Spinal cord (tissue), 10 donors: ENCODE measurements at places on chromosomes 11 and 22. TPM values are rescaled to one million over a fixed set of nuclear protein-coding genes. Genes with fewer than 3 reads are reported as not detected.

- H3K27me3 ChIP-seq, result peaks cover 87% of the 10 kb centered on the region
- peaks cover 38% of the 10 kb centered on the region for H3K4me1 ChIP-seq
- no peak overlapping the region for H3K27ac ChIP-seq
- peak; percentile 37 for DNase-seq
- peak overlapping the region; percentile 12 for H3K4me3 ChIP-seq
These were observed 1.3 kb upstream of the BARX2 start for GRCh38 chr11:129374081-129374992.

GRCh38 chr11:28981381-28981780 lies 873.2 kb downstream of the METTL15 start:
- H3K27ac ChIP-seq, result no peak overlapping the region
- DNase-seq, result no peak
- no peaks in the 10 kb centered on the region for H3K4me1 ChIP-seq
- no peaks in the 10 kb centered on the region for H3K36me3 ChIP-seq
- no peaks in the 10 kb centered on the region for H3K27me3 ChIP-seq

- peaks cover 6% of the 10 kb centered on the region for H3K4me1 ChIP-seq
- no peak overlapping the region for H3K27ac ChIP-seq
- H3K36me3 ChIP-seq, result no peaks in the 10 kb centered on the region
- H3K27me3 ChIP-seq, result no peaks in the 10 kb centered on the region
- DNase-seq, result peak; percentile 20
- no peak overlapping the region for H3K4me3 ChIP-seq
These were observed 237.3 kb downstream of the BRD1 start for GRCh38 chr22:49590381-49590780.

- no peak for DNase-seq
- H3K36me3 ChIP-seq, result peaks cover 5% of the 10 kb centered on the region
- no peaks in the 10 kb centered on the region for H3K27me3 ChIP-seq
- peaks cover 7% of the 10 kb centered on the region for H3K4me1 ChIP-seq
These were observed 216.3 kb upstream of the SYN3 start for GRCh38 chr22:33274214-33275072.

DNA sequence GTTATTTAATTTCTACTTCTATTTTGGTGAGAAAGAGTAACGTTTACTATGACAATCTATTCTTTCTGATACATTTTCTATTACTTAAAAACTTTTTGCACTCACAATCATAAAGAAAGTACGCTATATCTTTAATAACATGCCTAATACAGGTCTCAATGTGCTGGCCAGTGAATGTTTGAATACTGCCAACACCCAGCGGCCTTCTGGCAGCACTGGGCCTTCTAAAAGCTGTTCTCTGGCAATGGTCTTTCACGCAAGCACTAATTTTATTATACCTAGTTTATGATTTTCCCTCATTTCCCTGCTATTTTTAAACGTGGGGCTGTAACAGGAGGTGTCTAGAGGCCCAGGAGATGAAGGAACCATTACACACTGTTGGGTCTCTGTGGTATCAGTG lies 349.8 kb upstream of the PITPNB start:
- no peak overlapping the region for H3K27ac ChIP-seq
- no peak for DNase-seq
- H3K4me1 ChIP-seq, result peaks cover 3% of the 10 kb centered on the region

DNA sequence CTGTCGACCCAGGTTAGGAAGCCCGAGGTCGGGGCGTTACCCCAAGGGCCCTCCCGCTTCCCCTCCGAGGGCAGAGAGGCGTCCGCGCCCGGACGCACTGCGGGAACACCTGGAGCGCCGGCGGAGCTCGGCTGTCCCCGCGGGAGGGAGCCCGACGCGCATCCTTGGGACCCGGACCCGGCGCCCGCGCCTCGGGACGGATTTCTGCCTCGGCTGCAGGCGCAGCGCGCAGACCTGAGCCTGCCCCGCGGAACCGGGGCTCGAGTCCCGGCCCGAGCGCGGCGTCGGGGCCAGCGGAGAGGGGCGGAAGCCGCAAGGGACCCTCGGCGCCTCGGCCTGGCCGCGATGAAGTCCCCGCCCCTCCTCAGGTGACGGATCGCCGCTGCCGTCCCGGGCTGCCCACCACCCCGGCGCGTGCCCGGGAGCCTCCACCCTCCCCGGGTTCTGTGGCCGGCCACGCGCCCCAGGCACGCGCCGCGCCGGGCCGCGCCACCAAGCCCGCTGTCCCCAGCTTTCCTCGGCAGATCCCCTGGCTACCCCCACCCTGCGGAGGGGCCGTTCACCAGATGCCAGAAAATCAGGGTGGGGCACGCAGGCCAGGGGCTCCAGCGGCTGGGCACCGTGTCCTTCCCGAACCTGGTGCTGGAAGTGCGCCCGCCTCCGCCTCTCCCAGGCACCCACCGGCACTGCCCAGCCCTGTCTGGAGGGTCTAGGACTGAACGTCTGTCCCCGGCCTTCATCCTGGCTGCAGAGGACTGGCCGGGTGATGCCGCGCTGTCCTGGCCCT lies 410 bp downstream of the GLB1L3 start:
- peaks cover 66% of the 10 kb centered on the region for H3K27me3 ChIP-seq
- H3K4me3 ChIP-seq, result no peak overlapping the region
- DNase-seq, result no peak
- H3K27ac ChIP-seq, result no peak overlapping the region
- peaks cover 20% of the 10 kb centered on the region for H3K4me1 ChIP-seq

DNA sequence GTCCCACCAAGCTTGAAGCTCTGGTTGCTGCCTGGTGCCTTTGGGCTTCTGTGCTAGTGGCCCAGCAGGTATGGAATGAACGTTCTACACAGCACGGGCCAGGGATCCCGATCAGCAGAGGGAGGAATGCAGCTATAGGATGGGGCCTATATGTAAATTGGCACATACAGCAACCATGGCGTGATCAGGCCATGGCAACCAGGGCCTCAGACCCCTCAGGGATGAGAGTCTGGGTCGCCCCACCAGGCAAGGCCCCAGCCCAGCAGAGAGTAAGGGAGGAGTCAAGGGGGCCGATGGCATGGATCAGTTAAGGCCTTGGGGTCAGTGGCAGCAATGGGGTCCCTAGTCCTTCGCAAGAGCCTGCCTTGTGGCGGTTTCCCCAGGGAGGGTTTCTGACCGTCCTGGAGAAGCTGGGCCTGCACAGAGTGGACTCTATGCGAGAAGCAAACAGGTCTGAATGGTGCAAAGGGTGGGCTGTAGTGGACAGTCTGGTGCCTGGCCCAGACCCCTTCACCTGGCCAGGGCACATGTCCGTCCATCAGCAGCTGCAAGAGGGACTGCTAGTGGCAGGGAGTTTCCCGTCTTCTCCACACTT lies 98.6 kb downstream of the RPS6KA4 start:
- no peaks in the 10 kb centered on the region for H3K27me3 ChIP-seq
- H3K4me1 ChIP-seq, result no peaks in the 10 kb centered on the region
- no peak for DNase-seq
- no peak overlapping the region for H3K4me3 ChIP-seq

DNA sequence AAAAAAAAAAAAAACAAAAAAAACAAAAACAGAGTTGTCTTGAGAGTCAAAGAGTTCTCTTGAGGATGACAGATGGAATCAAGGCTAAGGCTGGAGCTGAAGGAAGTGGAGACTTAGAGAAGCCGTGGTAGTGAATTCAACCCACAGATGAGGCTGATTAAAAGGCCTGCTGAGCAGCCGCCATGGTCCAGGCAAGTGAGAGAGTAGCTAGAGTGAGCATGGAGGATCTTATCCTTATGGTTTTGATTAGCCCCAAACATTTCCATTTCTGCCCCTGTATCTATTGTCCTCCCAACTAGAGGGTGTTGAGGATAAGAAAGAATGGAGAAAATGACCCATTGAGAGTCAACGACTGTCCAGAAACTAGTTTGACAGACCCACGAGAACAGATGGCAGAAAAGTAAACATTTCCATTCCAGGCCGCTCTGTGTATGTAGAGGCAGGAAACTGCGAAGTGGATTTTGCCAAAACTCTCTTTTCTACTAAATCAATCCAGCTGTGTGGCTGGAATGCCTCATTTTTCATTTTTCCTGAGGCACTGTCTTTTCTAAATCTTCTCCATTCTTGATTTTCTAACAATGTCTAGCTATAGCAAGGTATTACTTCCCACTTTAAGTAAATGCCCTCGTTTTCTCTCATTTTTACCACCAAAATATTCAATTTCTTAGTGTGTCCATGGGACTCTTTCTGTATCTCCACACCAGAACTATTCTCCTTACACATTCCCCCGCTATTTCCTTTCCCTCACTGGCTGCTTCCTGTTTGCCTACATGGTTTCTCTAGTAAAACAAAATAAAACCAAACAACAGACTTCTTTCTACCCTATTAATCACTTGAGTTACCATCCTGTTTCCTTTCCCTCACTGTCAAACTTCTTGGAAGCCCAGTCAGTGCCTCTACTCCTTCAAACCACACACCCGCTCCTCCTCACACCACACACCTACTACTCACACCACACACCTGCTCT lies 5.4 kb upstream of the MMP8 start:
- no peak for DNase-seq
- no peaks in the 10 kb centered on the region for H3K4me1 ChIP-seq
- H3K36me3 ChIP-seq, result no peaks in the 10 kb centered on the region
- H3K4me3 ChIP-seq, result no peak overlapping the region
- H3K27ac ChIP-seq, result no peak overlapping the region
- no peaks in the 10 kb centered on the region for H3K27me3 ChIP-seq

- no peak for DNase-seq
- H3K27ac ChIP-seq, result no peak overlapping the region
- H3K36me3 ChIP-seq, result no peaks in the 10 kb centered on the region
- H3K4me1 ChIP-seq, result peaks cover 60% of the 10 kb centered on the region
- peak overlapping the region; percentile 51 for H3K4me3 ChIP-seq
These were observed 537 bp downstream of the SCN4B start for GRCh38 chr11:118152020-118152551.

GRCh38 chr11:120017582-120018150 lies 120.2 kb downstream of the TRIM29 start:
- no peaks in the 10 kb centered on the region for H3K36me3 ChIP-seq
- no peak overlapping the region for H3K4me3 ChIP-seq
- H3K27ac ChIP-seq, result no peak overlapping the region
- H3K4me1 ChIP-seq, result peaks cover 12% of the 10 kb centered on the region

DNA sequence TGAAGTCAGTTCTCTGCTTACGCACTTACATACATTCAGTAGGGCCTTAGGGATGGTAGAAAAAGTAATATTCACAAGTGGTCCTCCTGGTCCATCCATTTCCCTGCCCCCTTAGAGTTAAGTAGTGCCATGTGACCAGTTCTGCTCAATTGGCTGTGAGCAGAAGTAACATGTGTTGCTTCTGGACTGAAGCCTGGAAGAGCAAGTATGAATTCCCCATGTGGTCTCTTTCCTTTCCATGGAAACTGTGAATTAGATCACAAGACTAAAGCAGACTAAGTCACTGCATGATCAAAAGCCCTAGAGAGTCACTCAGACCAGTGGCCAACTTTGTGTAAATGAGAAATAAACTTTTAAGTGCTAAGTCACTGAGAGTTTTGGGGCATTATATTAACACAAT lies 341.7 kb upstream of the CADM1 start:
- DNase-seq, result no peak
- H3K27me3 ChIP-seq, result no peaks in the 10 kb centered on the region
- no peak overlapping the region for H3K27ac ChIP-seq
- H3K4me1 ChIP-seq, result no peaks in the 10 kb centered on the region

DNA sequence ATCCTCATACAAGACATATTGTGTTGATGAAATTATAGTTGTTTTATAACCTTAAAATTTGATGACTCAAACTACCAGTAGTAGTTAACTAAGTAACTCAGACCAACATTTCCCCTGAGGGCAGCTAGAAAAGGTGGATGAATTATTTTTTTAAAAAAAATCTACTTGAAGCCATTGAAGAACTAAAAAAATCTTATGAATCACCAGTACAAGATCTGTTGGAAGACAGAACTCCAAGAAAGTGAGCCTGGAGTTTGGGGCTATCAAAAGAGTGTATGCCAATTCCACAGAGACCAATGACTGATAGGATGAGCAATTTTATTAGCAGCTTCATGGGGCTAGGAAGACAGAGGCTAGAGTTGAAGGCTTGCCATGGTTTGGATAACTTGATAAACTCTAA lies 72.4 kb downstream of the CYP2R1 start:
- H3K36me3 ChIP-seq, result peaks cover 4% of the 10 kb centered on the region
- H3K4me1 ChIP-seq, result no peaks in the 10 kb centered on the region
- H3K27me3 ChIP-seq, result no peaks in the 10 kb centered on the region
- H3K27ac ChIP-seq, result no peak overlapping the region

DNA sequence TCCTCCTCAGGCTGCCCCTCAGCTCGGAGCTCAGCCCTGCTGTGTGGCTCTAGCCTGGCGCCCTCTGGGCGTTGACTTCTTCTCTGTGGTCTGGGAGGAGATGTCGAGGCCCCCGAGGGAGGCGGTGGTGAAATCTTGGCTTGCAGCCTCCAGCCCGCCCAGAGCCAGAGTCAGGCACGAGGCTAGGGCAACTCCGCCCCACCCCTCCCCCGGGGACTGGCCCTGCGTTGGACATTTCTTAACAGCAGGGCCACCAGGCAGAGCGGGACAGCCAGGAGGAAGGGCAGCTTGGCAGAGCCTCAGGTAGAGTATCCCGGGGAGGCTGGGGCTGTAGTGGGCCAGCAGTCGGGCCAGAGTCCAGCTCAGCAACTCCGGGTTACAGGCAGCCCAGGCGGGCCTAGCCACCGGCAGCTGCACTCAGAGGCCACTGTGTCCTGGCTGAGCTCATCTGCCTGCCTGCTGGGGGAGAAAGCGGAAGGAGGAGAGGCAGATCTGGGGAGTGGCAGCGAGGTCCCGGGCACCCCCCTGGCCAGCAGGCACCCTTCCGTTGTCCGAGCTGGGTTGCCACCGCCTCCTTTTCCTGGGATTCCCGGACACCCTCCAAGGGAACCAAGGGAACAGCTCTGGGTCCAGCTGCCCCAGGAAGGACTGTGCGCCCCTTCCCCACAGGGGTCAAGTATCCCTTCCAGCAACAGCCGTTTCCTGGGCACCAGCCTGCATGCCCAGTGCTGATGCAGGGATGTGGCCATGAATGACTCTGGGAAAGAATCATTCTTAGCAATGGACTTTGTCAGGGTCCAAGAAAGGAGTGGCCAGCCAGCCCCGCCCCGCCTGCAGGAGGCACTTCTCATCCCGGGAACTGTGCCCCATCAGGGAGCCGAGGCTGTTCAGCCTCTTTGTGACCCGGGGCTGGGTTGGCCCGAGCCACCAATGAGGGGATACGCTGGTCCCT lies at the start of gene ALDH3B1:
ALDH3B1 (plus strand) TSS at position 238 of the 952 bp plus-strand sequence. CDS start 4,971 bp downstream, outside the sequence.
- peak; percentile 38 for DNase-seq
- H3K27ac ChIP-seq, result peak within 1 kb of the TSS; percentile 64
- no peak within 1 kb of the TSS for H3K4me3 ChIP-seq
- H3K27me3 ChIP-seq, result no peaks in the 10 kb centered on the region

- H3K4me1 ChIP-seq, result no peaks in the 10 kb centered on the region
- no peak overlapping the region for H3K4me3 ChIP-seq
- H3K36me3 ChIP-seq, result no peaks in the 10 kb centered on the region
- DNase-seq, result no peak
- H3K27ac ChIP-seq, result no peak overlapping the region
These were observed 155.1 kb upstream of the SOX6 start for GRCh38 chr11:16511116-16512114.

- H3K36me3 ChIP-seq, result no peaks in the 10 kb centered on the region
- H3K27ac ChIP-seq, result no peak within 1 kb of the TSS
- H3K4me1 ChIP-seq, result no peaks in the 10 kb centered on the region
- DNase-seq, result no peak
- no peaks in the 10 kb centered on the region for H3K27me3 ChIP-seq
These were observed at the start of gene OR4C16 for GRCh38 chr11:55571828-55572227. OR4C16 (plus strand) TSS chr11:55572128; CDS start chr11:55572128, 0 bp downstream.

GRCh38 chr11:18490319-18490718 lies 34.7 kb downstream of the LDHAL6A start:
- no peaks in the 10 kb centered on the region for H3K4me1 ChIP-seq
- H3K27ac ChIP-seq, result no peak overlapping the region
- no peaks in the 10 kb centered on the region for H3K27me3 ChIP-seq

GGTLC2 gene
- total RNA-seq, result not detected

MS4A13 gene
- not detected for total RNA-seq

FIBIN gene
- 81.6 TPM for total RNA-seq

OR6T1 gene
- not detected for total RNA-seq

CARS1 gene
- total RNA-seq, result 34.4 TPM
